ENCODE measurements at places on chromosomes 2 and 18. TPM values are rescaled to one million over a fixed set of nuclear protein-coding genes. Genes with fewer than 3 reads are reported as not detected.

Gene MGAT4A
- total RNA-seq: 54.0 TPM

Gene ARHGAP28
- 10.1 TPM for total RNA-seq

Gene PARD6G
- total RNA-seq: 7.6 TPM

Gene AMER3
- total RNA-seq: 33.7 TPM

Gene CXCR1
- total RNA-seq: not detected
